NCI-H146 (cell line): ENCODE measurements at places on chromosomes 1 and 21.
A peak's percentile ranks its signal among the peaks of the same experiment; 100 is the strongest.

GRCh38 chr1:175287377-175287776, 94.8 kb upstream of the KIAA0040 start:
- DNase-seq: no peak

DNA sequence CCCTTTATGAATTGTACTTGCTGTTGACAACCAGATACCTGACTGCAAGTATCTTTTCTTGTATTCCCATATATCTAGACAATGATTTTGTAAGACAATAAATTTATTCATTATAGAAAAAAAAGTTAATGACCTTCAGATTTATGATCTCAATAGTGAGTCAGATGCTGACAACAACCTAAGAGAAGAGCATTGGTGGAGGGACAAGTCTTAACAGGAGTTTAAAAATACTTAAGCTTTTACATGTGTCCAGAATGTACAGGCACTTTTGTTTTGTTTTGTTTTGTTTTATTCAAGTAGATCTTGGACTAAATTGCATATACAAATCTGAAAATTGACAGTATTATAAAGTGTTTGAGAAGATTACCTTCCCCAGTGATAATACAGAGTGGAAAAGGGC, 1544.6 kb upstream of the B3GALT2 start:
- no peak for DNase-seq

- DNase-seq: no peak
Observed at GRCh38 chr1:215023155-215023832, 59.2 kb upstream of the KCNK2 start.

DNA sequence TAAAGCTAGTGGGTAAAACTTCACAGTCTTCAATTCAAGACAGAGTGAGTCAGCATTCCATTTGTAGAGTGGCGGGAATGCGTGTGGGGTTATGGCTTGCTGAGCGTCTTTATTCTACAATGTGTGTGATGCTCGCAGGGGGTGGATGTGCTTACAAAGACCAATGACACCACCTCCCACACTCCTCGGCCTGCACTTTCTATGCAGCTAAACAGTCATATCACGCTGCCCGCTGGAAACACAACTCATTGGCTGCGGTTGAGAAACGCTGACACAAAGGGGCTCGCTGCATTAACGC, 298.5 kb downstream of the PCP4 start:
- DNase-seq: peak; percentile 78

DNA sequence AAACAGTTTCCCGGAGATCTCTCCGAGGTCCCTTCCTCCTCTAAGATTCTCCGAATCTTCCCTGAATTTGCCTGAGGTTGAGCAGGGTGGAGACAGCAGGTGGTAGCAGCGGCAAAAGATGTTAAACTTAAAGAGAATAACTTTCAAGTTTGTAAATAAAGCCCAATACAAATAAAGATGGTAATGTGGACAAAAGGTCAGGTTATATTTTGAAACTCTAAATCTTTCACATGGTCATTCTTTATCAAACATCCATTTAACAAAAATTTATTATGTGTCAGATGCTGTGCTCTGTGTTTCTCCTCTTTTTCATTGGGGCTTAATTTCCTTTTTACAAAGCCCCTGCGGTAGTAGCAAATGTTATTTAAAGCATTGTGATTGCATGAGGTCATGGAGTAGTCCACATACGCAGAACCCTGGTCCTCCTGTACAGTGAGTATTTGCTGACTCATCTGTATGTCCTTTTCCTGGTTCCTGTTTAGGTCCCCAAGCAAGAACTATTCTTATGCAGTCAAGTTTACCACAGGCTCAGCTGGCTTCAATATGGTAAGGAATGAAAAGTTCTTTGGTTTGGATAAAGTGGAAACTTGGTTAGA, 119.2 kb downstream of the ITSN1 start:
- DNase-seq: no peak

DNA sequence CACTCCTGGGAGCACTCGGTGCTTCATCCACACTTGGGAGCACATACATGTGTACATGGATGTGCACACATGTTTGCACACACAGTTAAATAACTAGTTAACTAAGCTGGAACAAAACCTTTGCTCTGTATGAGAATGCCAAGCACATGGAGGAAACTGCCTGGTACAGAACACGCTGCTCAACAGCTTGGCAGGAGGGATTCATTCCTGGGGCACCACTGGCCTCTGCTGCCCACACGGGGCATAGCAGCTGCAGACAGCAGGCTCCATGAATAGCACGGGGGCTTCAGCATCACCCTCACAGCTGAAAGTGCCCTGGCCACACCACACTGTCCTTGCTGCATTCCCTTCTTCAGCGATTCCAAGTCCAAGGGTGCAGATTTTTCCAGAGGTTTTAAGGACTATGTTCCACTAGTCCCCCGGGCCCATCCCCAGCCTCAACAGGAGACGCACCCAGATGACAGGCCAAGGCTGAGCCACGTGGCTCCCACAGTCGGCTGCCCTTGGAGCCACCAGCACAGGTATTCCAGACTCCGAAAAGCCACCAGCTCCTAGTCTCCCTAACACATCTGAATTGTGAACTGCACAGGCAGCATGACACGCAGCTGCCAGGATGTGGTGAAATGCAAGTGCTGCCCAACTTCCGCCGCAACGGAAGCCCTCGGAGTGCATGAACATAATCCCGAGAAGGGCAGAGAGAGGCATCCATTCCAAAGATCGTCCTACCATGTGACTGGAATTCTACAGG, 16.9 kb downstream of the NPHP4 start:
- peak; percentile 23 for DNase-seq

- no peak for DNase-seq
Observed at GRCh38 chr1:1908506-1908791, 6.6 kb upstream of the CALML6 start.

GRCh38 chr1:5297180-5297885, 642.9 kb downstream of the AJAP1 start:
- DNase-seq: no peak

DNA sequence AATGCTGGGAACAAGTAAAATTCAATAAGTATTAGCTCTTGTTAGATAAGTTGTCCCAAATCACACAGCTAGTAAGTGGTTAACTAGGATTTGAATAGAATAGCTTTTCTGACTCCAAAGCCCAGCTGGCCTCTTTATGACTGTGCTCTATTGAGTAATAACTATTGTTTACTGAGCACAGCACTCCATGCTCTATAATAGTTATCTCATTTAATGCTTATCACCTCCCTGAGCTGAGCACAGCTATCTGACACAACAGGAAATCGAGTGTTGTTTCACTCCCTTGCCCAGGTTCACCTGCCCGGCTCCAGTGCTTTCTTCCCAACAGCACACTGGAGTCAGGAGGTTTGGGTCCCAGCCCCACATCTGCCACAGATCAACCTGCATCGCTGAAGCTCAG, 38.8 kb upstream of the STMN1 start:
- DNase-seq: peak; percentile 71

DNA sequence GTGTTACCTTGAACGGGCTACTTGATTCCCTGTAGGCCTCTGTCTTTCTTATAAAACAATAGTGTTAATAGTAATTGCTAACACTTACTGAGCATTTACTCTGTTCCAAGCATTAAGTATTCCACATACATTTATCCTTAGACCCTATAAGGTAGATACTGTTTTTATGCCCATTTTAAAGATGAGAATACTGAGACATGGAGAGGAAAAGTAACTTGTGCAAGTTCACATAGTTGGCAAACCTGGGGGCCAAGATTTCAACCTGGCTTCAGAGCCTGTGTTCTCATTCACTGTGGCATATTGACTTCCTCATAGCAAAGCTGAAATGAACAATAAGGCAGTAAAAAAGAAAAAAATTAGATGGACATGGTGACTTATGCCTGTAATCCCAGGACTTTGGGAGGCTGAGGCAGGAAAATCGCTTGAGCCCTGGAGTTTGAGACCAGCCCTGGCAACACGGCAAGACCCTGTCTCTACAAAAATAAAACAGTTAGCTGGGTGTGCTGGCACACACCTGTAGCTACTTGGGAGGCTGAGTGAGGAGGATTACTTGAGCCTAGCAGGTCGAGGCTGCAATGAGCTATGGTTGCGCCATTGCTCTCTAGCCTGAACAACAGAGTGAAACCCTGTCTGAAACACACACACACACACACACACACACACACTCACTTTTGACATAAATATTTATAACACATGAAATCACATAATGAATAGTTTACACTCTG, 19.6 kb upstream of the HMGN2 start:
- DNase-seq: no peak
